Iris pigment epithelial cell (primary cell): ENCODE measurements at places on chromosomes 2 and 18.

- DNase-seq = no peak
Observed at GRCh38 chr18:77671456-77672167, 422.0 kb downstream of the GALR1 start.

GRCh38 chr2:1891147-1891546 lies 146.8 kb upstream of the PXDN start:
- DNase-seq = no peak

GRCh38 chr2:98020992-98021713 lies 25.4 kb upstream of the TMEM131 start:
- DNase-seq = no peak

DNA sequence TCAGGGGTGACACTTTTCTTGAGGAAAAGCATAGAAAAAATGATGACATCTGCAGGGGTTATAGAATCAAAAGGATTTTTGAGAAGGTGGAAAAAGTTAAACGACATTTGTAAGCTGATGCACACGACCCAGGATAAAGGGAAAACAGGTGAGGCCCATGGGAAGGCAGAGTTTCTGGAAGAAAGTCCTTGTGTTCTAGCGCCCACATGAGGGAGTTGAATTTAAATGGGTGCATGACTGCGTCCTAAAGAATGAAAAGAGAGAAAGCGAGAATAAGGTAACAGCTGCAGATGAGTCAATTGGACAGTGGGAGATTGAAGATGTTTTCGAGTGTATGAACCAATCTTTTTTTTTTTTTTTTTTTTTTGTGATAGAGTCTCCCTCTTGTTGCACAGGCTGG lies 158.1 kb downstream of the GALR1 start:
- no peak for DNase-seq

DNA sequence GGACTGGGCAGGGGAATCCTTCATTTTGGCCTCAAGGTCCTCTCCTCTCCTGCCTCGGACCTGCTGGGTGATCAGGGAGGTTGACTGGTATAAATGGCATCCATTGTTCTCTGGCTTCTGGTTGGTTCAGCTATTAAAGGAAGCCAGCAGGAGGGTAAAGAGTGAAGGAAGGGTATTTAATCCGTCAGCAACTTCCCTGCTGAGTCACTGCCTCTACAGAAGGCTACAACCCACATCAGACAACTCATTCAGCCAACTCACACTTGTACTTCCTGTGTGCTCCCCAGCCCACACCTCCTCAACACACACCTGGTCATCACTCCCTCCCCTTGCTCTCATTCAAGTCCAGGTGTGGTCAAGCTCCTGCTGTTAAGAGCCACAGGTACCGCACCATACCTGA lies 68.3 kb upstream of the MRPS9 start:
- peak; percentile 5 for DNase-seq

DNA sequence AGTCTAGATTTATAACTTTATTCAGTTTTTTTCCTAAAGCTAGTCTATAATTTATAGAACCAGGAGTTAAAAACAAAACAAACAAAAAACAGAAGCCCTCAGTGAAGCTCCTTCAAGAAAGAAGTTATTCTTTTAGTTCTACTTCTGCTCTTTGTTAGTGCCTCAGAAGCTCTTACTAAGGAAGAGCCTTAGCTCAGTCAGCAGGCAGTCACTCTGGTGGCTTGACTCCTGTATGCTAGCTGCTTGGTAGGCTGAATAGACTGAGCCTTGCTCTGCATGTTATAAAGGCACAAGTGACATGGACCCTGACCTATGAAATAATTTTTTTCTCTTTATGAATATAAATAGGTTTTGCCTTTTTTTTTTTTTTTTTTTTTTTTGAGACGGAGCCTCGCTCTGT lies 24.8 kb downstream of the NCOA1 start:
- no peak for DNase-seq

- DNase-seq = no peak
Observed at GRCh38 chr2:178542161-178542560, 61.9 kb downstream of the PLEKHA3 start.

DNA sequence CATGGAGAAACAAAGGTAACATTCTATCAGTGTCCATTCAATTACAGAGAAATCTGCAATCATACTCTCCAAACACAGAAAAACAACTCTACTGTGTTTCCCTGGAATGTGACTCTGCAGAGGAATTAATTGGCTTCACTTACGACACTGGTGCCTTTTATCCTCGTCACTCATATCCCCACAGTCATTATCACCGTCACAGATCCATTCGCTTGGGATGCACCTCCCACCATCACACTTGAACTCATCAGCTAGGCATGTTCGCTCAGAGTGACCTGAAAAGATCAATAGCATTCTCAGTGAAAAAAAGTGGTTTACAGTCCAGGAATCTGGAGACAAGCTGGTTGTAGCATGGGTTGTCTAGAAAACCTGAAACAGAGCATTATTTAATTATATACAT lies 124.3 kb downstream of the DHRS9 start:
- no peak for DNase-seq

- peak; percentile 79 for DNase-seq
Observed at GRCh38 chr18:48330016-48330991, 78.9 kb downstream of the ZBTB7C start.

GRCh38 chr2:129923265-129924091 lies 56.0 kb upstream of the RAB6C start:
- peak; percentile 42 for DNase-seq

GRCh38 chr18:23250893-23251656 lies 115.8 kb downstream of the CABLES1 start:
- DNase-seq = peak; percentile 31

DNA sequence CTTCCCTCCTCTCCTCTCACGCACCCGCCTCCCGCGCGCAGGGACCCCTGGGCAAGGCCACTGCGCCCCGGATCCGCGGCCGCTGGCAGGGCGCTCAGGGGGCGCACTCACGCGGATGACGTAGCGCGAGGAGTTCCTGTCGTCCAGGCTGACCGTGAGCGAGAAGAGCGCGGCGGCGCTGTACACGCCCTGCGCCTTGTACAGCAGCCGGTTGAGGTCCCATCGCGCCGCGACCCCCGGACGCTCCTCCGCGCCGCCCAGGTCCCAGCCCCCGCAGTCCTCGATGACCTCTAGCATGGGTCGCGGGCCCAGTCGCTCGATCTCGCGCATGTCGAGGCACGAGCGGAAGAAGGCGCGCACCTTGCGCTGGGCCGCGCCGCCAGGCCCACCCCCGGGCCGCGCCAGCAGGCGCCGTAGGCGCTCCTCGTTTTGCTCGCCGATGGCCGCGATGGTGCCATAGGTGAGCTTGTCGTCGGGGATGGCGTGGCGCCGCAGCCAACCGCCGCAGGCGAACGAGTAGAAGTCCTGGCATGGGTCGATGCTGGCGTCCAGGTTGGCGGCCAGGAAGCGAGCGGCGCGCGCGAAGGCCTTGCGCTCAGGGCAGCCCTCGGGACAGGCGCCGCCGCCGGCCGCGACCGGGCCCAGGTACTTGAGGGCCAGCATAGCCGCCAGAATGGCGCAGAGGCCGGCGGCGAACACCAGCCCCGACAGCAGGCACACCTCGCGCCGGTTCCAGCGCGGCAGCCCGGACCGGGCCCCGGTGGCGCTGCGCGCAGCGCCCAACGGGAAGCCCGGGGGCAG lies 1.7 kb downstream of the ECEL1 start:
- no peak for DNase-seq

DNA sequence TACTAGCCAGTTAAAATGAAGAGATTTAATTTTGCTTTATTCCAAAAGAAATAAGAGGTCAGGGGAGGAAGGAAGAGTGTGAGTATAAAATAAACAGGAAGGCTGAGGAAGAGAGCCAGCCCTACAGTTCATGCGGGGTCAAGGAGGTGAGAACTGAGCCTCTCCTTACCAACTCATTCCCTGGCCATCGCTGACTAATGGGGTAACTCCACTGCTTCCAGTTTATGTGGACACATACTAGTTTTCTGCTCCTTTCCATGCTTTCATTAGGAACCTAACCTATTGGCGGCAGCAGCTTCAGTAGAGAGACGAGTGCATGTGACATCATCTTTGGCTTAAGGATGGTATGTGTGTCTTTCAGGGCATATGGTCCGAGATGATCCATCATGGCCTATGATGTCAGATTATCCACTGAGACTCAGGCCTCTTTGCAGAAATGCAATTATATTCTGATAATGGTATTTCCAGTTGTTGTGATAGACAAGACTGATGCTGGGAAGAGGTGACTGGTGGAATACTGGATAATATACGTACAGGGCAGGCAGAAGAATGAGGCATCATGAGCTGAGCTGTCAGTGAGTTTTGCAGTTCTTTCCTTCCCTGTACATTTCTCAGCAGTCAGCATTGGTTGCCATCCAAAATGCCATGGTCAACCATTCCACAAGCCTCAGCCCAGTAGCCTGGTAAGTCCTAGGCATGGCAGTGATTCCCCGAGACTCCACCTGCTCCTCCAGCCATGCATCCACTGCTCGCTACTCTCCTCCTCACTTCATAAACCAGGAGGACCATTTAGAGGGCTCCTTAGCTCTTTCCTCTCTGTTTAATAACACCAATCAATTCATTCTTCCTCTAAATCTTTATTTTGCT lies 184.6 kb upstream of the OSR1 start:
- DNase-seq = peak; percentile 18

- peak; percentile 30 for DNase-seq
Observed at GRCh38 chr2:164717000-164717803, 95.9 kb upstream of the GRB14 start.
